Adipocyte (in vitro differentiated cells): ENCODE measurements at places on chromosomes 5 and 9.
A peak's percentile ranks its signal among the peaks of the same experiment; 100 is the strongest.

DNA sequence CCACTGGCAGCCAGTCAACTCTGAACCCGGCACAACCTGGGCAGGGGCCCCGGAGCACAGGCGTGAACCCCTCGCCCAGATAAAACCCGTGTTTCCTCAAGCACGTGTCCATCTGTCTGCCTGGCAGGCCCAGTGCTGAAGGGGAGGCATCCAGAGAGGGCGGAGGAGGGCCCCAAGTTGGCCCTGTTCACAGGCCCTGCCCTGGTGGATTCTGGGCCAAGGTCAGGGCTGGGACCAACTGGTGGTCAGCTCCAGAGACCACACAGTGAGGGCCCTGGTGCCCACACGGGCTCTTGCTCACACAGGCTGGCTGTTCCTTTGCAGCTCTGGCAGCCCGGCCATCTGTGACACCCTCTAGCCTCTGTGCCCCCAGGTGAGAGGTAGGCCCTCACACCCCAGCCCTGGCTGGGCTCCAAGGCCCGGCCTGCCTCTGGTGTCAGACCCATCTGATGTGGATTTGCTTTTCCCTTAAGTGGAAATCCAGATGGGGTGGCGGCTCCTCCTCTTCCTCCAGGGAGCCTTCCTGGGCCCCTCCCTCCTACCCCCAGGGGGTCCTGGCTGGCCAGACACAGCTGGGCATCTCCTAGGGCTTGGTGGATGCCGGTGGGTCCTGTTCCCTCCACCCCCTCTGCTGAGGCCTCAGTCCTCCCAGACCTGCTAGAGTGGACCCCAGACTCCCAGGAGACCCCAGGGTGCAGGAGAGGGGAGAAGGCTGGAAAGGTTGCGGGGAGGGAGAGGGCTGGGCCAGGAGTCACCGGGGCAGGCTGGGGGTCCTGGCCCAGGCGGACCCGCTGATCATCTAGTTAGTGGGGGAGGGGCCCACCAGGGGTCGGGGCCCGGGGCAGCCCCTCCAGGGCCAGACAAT, 525 bp upstream of the STPG3 start:
- no peak for DNase-seq

GRCh38 chr5:178366998-178367735, 134.6 kb upstream of the PHYKPL start:
- DNase-seq = no peak

DNA sequence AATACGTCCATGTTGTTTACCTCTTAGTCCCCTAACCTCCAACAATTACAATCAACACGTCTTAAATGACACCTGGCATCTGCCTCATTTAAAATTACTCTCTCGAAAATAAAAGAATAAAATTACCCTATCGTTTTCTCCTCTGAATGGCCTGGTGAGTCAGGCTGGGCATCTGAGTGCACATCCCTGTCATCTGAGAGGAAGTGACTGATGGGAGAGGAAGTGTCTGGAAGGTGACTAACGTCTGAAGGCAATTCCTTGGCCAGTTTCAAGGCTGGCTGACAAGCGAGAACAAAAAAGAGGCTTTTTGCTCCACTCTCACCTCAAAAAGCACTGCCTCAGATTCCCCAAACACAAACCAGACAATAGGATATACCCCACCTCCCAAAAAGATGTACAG, 57.7 kb downstream of the MAPKAP1 start:
- peak; percentile 71 for DNase-seq

- no peak for DNase-seq
These were observed 21.0 kb upstream of the SUSD3 start for GRCh38 chr9:93037476-93037971.
